Left ventricle myocardium inferior (tissue), 1 donor: ENCODE measurements at places on chromosomes 4 and X. TPM values are rescaled to one million over a fixed set of nuclear protein-coding genes. Genes with fewer than 3 reads are reported as not detected.

The UGT2B10 gene
- total RNA-seq, result not detected

The ITIH6 gene
- not detected for total RNA-seq

The MAOB gene
- total RNA-seq, result 157 TPM

The MYOZ2 gene
- total RNA-seq, result 843 TPM

The HSD17B13 gene
- total RNA-seq, result 0.08 TPM

The SYAP1 gene
- total RNA-seq, result 18.1 TPM

The RHOXF2B gene
- total RNA-seq, result not detected
